ENCODE measurements at places on chromosomes 11 and 22.

GRCh38 chr22:36884349-36885158 is 23.7 kb downstream of the NCF4 start:
- DNase-seq = no peak

- no peak for DNase-seq
These were observed 274.6 kb downstream of the BRD1 start for GRCh38 chr22:49553076-49553475.

GRCh38 chr11:114340311-114341131 is 44.3 kb downstream of the NNMT start:
- DNase-seq = peak; percentile 66

GRCh38 chr11:124510279-124510678 is 33.2 kb downstream of the OR8B12 start:
- no peak for DNase-seq

- no peak for DNase-seq
These were observed 28.6 kb downstream of the RIBC2 start for GRCh38 chr22:45442116-45442515.

DNA sequence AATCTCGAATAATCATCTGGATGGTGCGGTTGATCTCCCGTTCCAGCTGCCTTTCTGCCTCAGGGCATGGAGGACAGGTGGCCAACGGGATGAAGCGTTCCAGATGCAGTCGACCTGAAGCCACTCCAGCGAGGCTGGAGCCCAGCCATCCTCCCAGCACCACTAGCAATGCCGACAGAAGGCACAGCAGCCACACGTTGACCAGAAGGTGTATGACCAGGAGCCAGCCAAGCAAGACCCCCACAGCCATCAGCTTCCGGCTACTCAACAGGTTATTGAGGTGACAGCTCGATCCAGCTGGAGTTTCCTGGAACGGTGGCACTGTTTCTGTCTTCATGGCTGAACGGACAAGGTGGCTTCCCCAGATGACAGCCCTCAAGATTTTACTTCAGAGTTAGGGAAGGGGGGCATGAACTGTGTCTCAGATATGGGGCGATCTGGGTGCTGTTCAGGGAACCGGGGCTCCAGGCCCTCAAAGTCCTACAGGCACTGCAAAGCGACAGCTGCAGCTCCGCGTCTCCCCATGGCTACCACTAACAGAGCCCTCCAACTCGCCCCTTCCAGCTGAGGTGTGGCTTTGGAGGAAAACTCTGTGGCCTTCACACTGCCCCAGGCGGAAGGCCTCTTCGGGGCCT is 559 bp downstream of the SNX19 start:
- no peak for DNase-seq

GRCh38 chr22:26461188-26461810 is 22.3 kb downstream of the HPS4 start:
- DNase-seq = no peak

DNA sequence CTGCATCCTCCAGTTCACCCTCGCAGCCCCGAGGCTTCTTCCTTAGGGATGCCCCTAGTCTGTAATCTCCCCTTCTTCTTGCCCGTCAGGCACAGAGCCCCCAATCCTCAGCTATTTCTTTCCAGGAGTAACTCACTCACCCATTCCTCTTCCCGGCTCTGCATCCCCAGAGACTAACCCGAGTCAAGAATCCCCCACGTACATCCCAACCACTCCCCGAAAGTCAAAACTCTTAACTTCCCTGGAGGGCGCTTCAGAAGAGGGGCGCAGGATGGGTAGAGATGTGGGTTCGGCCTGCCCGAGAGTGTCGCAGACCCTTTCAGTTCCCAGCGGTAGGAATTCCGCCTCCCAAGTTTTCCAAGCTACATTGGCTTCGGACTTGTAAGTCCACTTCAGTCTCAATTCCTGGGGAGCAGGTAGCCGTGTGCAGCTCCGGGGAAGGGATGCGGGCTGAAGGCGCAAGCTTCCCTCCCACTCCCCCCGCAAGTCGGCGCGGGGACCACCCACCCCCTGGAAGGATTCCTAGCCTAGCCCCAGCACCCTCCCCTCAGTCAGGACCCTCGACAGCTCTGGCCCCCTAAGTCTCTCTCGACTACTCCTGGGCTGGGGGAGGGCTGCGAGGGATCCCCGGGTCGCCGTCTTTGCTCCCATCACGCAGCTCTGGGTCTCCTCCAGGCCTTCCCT is 871 bp downstream of the BDNF start:
- DNase-seq = no peak

DNA sequence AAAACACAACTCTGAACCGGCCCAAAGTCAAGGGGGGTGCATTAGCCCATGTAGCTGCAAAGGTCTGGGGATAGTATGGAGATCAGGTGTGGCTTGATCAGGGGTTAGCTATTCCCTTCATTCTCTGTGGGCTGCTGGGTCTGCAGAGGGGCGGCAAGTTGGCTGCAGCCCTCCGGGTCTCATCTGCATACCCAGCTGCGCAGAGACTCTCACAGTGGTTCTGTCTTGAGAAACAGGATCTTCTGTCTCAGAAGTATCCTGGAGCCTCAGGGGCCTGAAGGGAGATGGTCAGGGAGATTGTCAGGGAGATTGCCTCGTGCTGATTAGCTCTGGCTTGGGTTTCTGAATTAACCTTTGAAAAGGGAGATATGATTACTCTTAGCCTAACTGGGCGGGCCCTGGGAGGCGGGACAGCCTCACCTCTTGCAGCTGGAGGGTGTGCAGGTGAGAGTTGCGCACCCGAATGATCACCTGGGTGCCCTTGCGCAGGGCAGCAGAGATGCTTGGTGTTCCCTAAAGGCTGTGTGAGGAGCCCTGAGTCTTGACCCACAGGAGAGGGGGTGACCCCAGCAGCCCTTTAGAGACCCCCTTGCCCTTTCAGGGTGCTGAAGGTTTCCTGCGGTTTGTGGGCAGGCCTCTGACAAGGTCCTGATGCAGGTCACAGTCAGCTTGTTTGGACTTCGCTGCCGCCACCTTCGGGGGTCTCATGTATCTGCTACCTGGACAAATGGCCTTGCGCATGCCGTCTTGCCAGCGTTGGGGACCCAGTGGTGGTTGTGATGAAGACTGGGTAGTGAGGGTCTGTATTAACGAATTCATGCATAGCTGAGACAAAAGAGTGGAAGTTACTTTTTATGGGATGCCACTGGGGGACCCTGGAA is 7.3 kb downstream of the ARHGAP8 start:
- no peak for DNase-seq
